Stimulated activated CD4-positive, alpha-beta T cell treated with anti-CD3 and anti-CD28 coated beads, Interleukin-12 subunit alpha, Interleukin-12 subunit beta, amount 100 ng/mL, for 4 hours (primary cell): ENCODE measurements at places on chromosomes 1 and 21.
A peak's percentile ranks its signal among the peaks of the same experiment; 100 is the strongest.

- DNase-seq: no peak
These were observed 21.9 kb downstream of the SH2D2A start for GRCh38 chr1:156794506-156795373.

- DNase-seq: no peak
These were observed 7.2 kb downstream of the C1orf116 start for GRCh38 chr1:207025146-207025880.

GRCh38 chr21:25983745-25984144, 186.8 kb downstream of the APP start:
- no peak for DNase-seq

- peak; percentile 10 for DNase-seq
These were observed 588 bp downstream of the NEXN start for GRCh38 chr1:77888781-77889642.

GRCh38 chr21:38777015-38777414, 28.7 kb upstream of the ETS2 start:
- no peak for DNase-seq

GRCh38 chr1:62288662-62289061, 30.6 kb downstream of the KANK4 start:
- no peak for DNase-seq

- no peak for DNase-seq
These were observed 159.9 kb upstream of the AJAP1 start for GRCh38 chr1:4494558-4494957.

GRCh38 chr1:67338642-67339041, 31.0 kb downstream of the IL12RB2 start:
- DNase-seq: no peak

DNA sequence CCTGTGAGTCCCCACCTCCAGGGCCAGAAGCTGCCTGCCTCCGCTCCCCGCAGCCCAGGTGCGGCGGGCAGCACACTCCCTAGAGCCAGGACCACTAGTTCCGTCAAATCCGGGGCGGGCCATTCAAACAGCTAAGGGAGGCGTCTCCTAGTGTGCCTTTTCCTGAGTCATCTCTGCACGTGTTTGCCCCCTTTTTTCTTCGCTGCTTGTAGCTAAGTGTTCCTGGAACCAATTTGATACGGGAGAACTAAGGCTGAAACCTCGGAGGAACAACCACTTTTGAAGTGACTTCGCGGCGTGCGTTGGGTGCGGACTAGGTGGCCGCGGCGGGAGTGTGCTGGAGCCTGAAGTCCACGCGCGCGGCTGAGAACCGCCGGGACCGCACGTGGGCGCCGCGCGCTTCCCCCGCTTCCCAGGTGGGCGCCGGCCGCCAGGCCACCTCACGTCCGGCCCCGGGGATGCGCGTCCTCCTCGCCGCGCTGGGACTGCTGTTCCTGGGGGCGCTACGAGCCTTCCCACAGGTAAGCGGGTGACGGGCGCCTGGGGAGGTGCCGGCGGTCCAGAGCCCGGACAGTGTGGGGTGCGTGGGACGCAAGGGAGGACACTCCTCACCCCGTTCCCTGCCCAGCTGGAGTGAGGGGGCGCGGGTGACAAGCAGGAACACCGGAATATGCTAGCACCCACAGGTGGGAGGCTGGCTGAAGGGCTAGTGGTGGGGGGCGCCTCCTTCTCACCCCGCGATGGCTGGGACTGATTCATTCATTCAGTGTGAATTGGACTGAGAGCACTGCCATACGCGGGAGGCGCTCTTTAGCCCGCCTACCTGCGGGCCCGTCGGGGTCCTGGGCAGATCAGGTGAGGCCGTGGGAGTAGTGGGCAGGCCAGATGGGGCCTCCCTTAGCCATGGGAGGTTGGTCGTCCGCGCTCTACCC, at the start of gene TNFRSF8:
Gene TNFRSF8 (plus strand): TSS at position 163 of the 932 bp plus-strand sequence. CDS start 296 bp downstream, at position 459.
- DNase-seq: peak; percentile 44

DNA sequence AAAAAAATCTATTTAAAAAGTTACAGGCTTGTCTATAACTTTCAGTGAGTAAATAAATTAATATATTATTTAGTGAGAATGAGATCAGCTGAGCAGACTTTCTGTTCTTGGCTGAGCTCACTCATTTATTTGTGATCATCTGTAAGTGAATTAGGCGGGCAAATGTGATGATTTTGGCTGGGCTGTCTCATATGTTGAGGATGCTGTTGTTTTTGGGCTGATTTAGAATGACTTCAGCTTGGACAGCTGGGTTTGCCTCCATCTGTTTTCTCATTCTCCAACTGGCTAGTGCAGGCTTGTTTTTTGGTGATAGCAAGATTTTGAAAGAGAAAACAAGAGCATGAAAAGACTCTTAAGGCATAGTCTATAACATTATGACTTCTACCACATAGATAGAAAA, 475.8 kb upstream of the OLFM3 start:
- DNase-seq: no peak
